ENCODE measurements at places on chromosomes 4 and X. TPM values are rescaled to one million over a fixed set of nuclear protein-coding genes. Genes with fewer than 3 reads are reported as not detected.

Gene NPY2R
- total RNA-seq: not detected

Gene PRRG3
- not detected for total RNA-seq

Gene RENBP
- 16.1 TPM for total RNA-seq

Gene AFM
- total RNA-seq: not detected

Gene ADRA2C
- not detected for total RNA-seq

Gene CXCL8
- total RNA-seq: not detected

Gene NPNT
- total RNA-seq: 0.06 TPM

Gene NDP
- total RNA-seq: not detected

Gene PNMA6F
- not detected for total RNA-seq

Gene SHROOM2
- not detected for total RNA-seq

Gene INTS12
- total RNA-seq: 20.9 TPM

Gene SLC2A9
- total RNA-seq: 1.2 TPM

Gene ABCE1
- total RNA-seq: 131 TPM

Gene CHIC1
- 3.7 TPM for total RNA-seq

Gene PCDH11X
- total RNA-seq: not detected

Gene SLC26A1
- not detected for total RNA-seq

Gene ZXDA
- 1.8 TPM for total RNA-seq

Gene RAB40AL
- 0.60 TPM for total RNA-seq

Data from activated naive CD4-positive, alpha-beta T cell treated with anti-CD3 and anti-CD28 coated beads, Interleukin-2, amount 50 U/mL, for 72 hours (primary cell).